T-helper 2 cell (primary cell): ENCODE measurements at places on chromosomes 2 and 18.

GRCh38 chr2:127220102-127220767, at the start of gene CYP27C1:
CYP27C1 (minus strand) TSS chr2:127220299; CDS start chr2:127220270, 29 bp downstream.
- no peak for DNase-seq

GRCh38 chr2:54673501-54673998, 49.9 kb upstream of the EML6 start:
- DNase-seq, result no peak

- no peak for DNase-seq
Measured at GRCh38 chr18:76445275-76445674, 49.8 kb downstream of the ZNF516 start.

- no peak for DNase-seq
Measured at GRCh38 chr2:9720352-9721093, 89.7 kb upstream of the YWHAQ start.

DNA sequence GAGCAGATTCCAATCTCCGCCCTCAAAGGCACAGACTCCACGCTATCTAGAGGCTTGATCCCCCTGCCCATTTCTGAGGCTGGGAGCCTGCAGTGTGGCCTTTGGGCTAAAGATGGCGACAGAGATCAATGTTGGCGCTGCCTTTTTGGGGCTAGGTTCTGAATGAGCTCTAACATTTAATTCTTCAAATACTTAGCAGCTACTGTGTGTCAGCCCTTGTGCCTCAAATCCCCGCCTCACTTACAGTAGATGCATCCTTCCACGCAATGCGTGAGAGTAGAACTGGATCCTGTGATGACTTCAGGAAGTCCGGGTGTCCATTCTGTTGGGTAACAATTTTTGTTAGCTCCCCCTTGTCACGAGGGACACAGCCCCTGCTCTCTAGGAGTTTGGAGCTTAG, 12.4 kb downstream of the IL1F10 start:
- DNase-seq, result no peak

- DNase-seq, result no peak
Measured at GRCh38 chr2:174392706-174393105, 2.8 kb upstream of the SCRN3 start.

DNA sequence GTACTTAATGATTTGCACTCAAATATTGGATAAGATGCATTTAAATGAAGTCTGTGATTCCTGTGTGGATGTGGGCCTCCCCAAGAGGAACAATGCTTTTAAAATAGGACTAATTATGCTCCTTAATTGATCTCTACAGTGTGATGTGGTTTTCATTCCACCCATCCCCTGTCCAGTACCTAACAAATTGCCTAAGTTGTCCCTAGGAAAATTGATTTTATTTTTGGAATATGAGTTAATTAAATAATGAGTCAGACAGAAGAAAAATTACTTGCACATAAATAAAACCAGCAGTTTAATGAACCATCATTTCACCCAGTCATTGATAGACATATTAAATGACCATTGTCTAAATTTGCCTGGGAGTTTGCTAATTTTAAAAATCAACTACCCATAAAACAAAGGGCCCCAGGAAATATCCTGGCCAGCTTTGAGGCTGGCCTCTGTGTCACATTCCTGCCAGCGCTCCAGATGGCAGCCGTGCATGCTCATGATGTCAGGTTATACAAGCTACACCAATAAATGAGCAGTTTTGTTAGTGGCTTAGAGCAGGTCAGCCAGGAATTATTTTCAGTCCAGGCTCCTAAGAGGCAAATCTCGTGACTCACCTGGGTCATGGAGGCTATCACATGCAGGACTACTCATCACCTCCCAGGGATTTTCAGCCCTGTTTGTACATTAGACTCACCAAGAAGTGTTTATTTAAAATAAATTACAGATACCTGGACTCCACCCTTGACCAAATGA, 31.9 kb downstream of the ABHD3 start:
- no peak for DNase-seq

GRCh38 chr18:35155398-35156117, 85.3 kb upstream of the ZNF397 start:
- no peak for DNase-seq

- DNase-seq, result no peak
Measured at GRCh38 chr2:20855456-20855855, 32.6 kb upstream of the LDAH start.

- DNase-seq, result no peak
Measured at GRCh38 chr2:151614606-151615306, 119.5 kb downstream of the NEB start.

DNA sequence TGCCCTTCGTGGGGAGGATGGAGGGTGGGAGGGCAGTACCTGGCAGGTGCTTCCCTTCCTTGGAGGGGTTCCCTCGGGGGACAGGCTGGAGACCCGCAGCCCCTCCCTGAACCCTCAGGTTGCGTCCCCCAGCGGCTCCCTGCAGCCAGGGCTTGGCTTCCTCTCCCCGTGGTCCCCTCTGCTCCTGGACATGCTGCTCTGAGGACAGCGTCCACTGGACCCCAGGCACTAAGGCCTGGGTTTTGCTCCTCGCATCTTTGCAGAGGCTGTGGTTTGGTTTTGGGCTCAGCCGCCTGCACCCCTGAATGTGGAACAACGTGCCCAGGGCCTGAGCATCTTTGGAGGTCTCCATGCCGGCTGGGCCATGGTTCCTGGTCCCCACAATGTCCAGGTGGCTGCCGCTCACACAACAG, 133.5 kb downstream of the PTGR3 start:
- no peak for DNase-seq

- peak; percentile 62 for DNase-seq
Measured at GRCh38 chr2:165794536-165794928, 485 bp upstream of the GALNT3 start.

GRCh38 chr18:23365602-23366001, 87.5 kb upstream of the RIOK3 start:
- DNase-seq, result no peak

GRCh38 chr2:184504252-184504651, 94.1 kb upstream of the ZNF804A start:
- no peak for DNase-seq

DNA sequence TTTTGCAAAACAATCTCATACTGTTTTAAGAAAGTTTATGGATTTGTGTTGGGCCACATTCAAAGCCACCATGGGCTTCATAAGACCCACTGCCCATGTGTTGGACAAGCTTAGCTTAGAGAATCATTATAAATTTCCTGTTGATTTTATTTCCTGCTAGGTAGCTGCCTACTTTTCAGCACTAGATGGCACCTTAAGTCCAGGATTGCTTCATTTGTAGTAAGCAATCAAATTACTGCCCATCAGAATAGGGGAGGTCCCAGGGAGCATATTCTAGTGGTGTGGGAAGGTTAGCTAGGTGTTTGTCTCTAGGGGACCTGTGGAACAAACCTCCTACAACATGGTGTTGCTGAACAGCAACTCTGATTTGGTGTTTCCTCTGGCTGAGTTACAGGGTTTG, 11.0 kb upstream of the DCDC2C start:
- no peak for DNase-seq

DNA sequence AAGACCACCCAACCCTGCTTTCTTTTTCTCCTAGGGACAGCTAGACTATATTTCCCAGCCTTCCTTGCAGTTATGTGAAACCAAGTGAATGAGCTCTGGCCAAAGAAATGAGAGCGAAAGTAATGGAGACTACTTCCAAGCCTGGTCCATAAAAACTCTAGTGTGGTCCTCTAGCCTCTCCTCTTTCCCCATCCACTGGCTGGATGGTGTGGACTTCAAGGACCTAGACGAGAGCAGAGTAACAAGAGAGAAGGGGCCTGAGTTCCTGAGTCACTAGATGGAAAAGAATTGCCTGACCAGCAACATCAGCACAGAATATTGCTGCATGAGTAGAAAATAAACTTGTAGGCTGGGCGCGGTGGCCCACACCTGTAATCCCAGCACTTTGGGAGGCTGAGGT, 2.9 kb upstream of the TMSB10 start:
- DNase-seq, result no peak

- DNase-seq, result no peak
Measured at GRCh38 chr2:100174026-100174431, 31.6 kb upstream of the AFF3 start.

GRCh38 chr2:64036034-64036705, 16.9 kb upstream of the VPS54 start:
- no peak for DNase-seq

- no peak for DNase-seq
Measured at GRCh38 chr2:196291873-196292800, 120.8 kb upstream of the STK17B start.

- DNase-seq, result no peak
Measured at GRCh38 chr2:3628800-3629199, 29.2 kb upstream of the ALLC start.

GRCh38 chr2:151111599-151112278, 149.9 kb downstream of the RBM43 start:
- no peak for DNase-seq

- DNase-seq, result no peak
Measured at GRCh38 chr18:75521816-75522215, 94.3 kb upstream of the SMIM21 start.

DNA sequence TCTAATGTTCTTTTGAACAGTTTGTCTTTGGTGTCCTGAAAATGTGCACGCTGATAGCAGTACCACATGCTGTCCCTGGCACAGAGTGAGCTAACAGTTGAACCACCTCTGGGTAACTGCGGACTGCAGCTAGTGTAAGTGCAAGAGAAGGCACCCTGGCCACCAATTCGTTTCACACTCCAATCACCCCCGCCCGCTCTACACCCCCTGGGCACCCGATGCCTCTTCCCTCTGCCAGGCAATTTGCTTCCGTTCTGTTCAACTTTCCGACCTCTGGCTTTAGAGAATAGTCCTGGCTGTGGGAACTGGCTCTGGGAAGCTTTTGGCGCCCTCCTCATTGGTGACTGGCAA, 1.4 kb downstream of the DOCK10 start:
- peak; percentile 13 for DNase-seq

- no peak for DNase-seq
Measured at GRCh38 chr18:77127769-77128671, 4.6 kb downstream of the MBP start.

GRCh38 chr18:55121397-55122170, 162.3 kb upstream of the CCDC68 start:
- no peak for DNase-seq

GRCh38 chr18:35938562-35938961, 33.9 kb upstream of the RMP24 start:
- no peak for DNase-seq

DNA sequence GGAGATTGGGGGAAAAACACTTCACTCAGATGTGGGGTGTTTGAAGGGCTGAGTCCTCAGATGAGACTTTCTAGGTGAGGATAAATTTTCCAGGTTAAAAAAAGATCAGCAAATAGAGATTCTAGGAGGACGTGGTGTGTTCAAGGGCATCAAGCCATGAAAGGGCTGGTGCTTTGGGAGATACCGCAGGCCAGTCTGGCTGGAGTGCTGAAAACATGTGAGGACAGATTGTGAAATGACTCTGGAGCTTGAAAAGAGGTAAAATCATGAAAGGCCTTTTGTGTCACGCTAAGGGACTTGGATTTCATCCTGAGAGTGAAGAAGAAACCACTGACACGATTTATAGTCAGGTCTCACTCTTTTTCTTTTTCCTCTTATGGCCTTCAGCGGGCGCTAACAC, 320.5 kb downstream of the DPP10 start:
- DNase-seq, result no peak

DNA sequence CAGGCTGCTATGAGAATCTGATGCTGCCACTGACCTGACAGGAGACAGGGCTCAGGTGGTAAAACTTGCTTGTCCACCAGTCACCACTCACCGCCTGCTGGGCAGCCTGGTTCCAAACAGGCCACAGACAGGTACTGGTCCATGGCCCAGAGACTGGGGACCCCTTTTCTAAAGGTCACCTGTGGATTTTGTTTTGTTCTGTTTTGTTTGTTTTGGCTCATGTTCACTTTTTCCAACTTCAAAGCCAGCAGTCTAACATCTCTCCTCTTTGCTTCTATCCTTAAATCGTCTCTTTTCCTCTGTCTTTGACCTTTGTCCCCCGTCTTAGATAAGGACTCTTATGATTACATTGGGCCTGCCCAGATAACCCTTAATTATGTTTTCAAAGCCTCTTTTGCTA, 3.3 kb upstream of the CERKL start:
- DNase-seq, result no peak

GRCh38 chr2:17644997-17645720, 104.7 kb downstream of the VSNL1 start:
- DNase-seq, result no peak

DNA sequence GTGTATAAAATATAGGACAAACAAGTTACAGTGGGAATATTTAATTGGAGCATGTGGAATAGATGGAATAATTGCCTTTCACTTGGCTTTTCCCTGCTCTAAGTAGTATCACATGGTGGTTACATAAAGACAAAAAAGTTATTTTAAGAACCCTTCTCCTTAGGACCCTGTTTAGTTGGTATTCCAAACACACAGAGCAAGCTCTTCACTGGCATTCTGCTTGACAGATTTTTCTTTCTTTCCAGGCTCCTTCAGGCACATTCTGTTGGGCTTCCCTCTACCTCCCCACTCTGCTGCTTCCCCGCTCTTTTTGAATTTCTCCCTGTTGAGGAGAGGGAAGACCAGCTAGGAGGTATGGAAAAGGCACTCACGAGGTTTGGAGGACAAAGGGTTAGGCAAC, 29.0 kb upstream of the DARS1 start:
- no peak for DNase-seq

DNA sequence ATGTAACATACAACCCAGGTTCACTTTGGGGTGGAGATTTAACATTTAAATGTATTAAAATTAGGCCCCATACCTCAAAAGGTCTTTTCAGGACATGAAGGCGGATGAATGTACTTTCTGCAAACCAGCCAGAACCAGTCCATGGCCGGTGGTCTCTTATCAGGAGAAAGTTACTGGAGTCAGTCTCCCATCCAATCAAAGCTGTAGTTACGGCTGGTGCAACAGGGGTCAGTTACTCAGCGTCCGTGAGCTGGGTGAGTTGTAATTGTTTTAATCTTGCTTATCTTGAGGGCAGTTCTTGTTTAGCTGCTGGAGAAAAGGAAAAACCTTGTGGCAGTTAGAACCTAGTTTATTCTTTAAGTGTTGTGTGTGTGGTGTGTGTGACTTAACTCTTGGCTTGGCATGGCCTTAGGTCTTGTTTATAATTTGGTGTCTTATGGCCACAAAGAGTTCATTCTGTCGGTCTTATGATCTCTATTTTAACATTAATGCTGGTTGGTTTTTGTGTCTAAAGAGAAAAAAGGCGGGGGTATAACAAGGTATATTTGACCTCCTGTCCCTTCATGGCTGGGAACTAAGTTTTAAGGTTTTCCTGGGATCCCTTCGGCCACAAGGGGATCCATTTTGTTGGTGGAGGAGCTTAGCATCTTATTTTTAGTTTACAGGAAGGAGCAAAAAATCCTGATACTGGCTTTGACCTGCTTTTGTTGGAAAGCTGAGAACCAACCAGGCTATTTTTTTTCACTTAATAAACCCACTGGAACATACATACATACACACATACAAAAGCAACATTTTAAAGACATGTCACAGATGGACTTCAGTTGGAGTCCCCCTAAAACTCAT, 143.5 kb upstream of the NCK2 start:
- DNase-seq, result no peak
